ENCODE measurements at places on chromosomes 3 and 15. TPM values are rescaled to one million over a fixed set of nuclear protein-coding genes. Genes with fewer than 3 reads are reported as not detected.

DNA sequence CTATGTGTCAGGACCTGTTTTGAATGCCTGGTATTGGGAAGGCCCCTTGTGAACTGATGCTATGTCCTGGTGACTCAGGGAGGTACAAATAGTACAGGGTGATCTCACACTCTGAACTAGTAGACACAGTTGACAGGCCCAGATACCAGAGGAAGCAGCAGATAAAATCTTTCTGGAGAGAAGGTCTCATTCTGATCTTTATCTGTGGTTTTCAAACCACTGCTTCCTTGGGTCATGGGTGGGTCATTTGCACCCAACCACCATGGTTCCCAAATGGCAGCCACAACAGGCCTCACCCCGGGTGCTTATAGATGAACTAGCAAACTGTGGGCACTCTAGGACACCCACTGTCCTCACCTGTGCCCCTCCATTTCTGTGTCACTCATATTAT, 43.4 kb downstream of the PXYLP1 start:
- no peak for DNase-seq

- no peak for DNase-seq
Measured at GRCh38 chr15:31159837-31160236, 58.3 kb upstream of the TRPM1 start.

DNA sequence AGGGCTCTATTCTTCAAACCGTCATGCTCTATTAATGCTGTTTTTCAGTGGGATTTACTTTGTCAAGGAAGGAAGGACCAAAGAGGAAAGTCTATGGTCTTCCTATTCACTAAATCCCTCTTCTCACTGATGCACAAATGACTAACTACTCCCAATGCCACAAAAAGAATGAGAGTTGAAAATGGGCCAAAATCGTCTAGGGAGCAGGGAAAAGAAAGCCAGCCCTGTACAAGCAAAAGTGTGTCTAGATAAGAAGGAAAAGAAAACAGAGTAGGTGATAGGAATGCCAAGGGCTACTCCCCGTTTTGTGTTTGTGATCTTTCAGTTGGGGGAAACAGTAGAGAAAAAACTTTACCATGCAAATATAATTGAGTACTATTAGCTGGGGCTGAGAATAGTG, 97.2 kb upstream of the TMCO5A start:
- DNase-seq: no peak

DNA sequence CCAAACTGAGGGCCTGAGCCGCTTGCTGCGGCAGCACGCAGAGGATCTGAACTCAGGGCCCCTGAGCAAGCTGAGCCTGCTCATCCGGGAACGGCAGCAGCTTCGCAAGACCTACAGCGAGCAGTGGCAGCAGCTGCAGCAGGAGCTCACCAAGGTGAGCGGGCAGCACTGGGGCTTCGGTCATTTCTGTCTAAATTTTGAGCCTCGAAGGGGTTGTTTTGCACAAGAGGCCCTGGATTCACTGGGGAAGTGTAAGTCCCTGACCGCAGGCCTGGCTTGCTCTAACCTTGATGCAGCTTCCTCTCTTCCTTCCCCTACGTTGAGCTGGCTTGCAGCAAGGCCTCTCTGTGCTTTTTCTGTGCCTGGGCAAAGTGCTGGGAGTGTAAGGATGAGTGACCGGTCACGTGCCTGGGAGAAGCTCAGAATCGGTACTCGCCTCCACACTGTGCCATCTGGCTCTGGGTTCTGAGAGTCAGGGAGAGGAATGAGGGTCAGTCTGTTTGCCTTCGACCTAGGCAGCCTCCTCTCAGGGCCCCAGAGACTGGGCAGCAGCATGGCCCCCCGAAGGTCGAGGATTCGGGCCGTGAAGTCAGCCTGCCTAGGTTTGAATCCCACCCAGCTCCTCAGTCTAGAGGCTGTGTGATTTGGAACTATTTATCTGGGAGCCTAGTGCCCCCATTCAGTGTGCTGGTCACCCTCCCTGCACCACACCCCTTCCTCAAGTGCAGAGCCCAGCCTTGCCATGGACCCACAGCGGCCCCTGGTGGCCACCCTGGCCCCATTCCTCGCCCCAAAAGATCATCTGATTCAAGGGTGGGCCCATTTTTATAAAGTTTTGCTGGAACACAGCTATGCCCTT, 1.4 kb downstream of the FES start:
- DNase-seq: peak; percentile 86

B2M gene
- total RNA-seq: 827 TPM

Measured in heart right ventricle (tissue), 16 donors.